NCI-H526 treated with DMSO at 0.1 percent for 48 hours (cell line): ENCODE measurements at places on chromosomes 6 and 20.
A peak's percentile ranks its signal among the peaks of the same experiment; 100 is the strongest.

DNA sequence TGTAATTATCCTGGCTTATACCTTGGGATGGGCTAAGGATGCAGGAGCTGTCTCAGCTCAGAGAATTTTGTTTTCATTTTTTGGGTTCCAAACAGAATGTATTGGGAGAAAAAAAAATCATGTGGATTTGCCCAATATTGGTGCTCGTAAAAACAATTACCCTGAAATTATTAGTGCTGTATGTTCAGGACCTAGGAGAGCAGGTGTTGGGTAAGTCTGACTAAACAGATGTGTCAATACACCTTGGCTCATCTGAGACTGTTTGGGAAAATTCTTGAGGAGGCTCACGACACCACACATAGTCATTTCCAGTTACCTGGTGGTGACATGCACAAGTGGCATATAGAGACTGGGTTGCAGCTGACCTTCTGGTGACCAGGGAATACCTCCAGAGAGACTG is 802.1 kb upstream of the FLRT3 start:
- no peak for DNase-seq

GRCh38 chr6:27472182-27472616 is 706 bp downstream of the ZNF184 start:
- DNase-seq: peak; percentile 63

GRCh38 chr6:19632230-19632629 is 204.9 kb upstream of the ID4 start:
- no peak for DNase-seq

GRCh38 chr6:42562788-42563405 is 932 bp upstream of the UBR2 start:
- no peak for DNase-seq

GRCh38 chr20:49891476-49892110 is 23.7 kb downstream of the SPATA2 start:
- DNase-seq: no peak

DNA sequence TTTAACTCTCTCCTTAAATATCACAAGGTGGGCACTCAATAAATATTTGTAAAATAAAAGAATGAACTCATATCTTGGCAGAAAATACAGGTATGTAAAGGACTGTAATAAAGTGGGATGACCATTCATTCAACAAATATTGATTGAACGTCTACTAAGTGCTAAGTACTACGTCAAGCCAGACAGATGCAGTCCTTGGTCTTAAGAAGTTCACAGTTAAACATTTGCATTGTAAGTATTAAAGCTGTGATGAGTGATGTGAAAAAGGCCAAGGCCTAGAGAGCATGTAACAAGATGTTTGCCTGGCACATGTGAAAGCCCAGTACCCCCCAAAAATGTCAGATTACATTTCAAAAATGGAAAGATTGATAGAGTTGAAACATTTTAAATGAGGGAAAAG is 130.1 kb upstream of the TMEM170B start:
- DNase-seq: no peak

DNA sequence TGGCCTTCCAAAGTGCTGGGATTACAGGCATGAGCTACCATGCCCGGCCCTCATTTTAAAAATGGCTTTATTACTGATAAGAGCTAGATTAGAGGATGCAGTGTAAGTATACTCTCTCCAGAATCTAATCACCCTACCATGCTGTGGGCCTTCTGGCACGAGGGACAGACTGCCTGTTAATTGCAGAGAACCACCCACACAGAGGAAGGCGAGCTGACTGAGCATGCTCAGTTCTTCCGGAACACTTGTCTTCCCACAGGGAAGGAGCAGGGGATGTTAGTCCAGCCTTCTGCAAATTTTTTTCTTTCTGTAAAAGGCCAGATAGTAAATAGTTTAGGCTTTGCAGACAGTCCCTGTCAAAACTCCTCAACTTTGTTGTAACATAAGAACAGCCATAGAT is 48.9 kb downstream of the ALDH5A1 start:
- DNase-seq: no peak

DNA sequence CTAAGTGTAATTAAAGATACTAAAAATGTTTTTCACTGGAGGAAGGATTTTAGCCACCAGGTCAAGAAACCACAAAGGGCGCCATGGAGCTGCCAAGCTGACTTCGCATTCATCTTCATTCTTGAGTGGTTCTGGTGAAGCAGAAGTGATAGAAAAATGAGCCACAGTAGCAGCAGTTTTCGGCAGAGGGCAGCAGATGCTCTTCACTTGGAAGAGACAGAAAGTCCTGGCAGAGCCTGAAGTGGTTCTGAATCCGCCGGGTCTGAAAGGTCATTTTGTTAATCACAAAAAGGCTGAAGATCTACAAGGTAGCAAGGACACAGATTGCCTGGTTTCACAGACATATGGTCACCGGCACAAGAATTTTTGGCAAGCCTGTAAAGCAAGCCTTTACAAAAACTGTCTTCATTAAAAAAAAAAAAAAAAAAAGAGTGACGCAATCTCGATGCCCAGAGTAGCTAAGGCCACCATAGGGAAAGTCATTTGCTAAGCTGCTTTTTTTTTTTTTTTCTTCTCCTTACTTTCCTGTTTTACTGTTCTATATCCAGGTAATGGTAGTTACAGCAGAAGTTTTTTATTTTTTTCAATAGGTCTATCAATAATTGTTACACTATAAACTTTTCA is 345.1 kb upstream of the AGPAT4 start:
- peak; percentile 46 for DNase-seq

DNA sequence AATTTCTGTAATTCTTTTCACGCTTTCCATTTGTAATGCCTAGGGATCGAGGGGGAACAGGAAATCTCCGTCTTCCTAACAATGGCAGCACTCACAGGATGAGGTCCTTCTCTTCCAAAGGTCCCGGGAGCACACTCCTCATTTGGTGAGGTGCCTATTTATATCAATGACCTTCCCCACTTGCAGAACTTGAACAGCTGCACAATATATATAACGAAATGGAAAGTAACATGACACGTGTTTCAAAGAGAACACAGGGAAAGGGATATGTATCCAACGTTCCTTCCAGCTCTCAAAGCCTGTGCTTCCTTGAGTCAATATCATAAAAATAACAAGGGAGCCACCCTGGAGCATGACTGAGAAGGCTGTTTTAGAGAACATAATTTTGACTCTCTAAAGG is 78.6 kb upstream of the RBM24 start:
- no peak for DNase-seq

GRCh38 chr20:37200926-37201826 is 21.8 kb upstream of the MROH8 start:
- DNase-seq: no peak

- DNase-seq: no peak
Observed at GRCh38 chr6:30749554-30750378, 5.4 kb upstream of the IER3 start.

DNA sequence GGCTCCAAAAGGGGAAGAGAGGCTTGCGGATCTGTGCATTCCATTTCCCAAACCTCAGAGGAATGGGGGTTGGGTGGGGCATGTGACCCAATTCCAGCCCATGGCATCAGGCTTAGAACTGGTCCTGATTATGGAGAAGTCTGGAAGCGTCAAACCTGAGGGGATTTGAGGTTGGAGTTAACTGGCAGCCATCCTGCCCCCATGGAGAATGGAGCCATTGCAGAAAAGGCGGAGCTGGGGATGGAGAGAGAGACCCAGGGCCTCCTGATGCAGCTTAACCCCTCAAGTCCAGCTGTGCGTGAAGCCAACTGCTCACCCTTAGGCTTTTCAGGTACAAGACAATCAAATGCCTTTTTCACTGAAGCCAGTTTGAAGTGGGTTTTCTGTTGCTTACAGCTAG is 9.9 kb upstream of the SDCBP2 start:
- no peak for DNase-seq

DNA sequence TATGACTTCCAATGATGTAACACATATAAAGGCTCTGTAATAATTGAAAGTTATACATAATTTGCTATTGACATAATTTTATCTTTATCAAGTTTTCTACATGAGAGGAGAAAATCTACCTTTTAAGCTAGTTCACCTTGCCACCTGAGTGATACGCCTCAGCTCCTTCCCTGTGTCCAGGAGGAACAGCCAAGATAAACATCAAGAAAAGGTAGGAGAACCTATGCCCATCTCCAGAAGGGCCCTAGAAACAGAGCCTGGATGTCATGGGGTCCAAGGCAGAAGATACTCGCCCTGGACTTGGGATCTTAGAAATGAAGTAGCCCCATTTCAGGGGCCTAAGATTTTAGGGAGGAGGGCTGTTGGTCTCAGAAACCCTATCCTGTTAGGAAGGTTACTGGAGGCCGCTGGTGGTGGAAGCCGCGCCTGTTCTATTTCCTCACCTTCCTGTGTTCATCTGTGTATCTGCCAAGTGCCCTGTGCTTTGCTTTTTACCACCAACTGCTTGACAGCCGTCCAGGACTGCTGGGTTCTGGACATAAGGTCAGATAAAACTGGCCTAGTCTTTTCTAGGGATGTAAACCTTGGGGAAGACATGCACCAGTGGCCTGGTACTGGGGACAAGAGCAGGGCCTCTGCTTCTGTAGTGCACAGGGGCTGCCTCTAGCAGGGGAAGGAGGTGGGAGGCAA is 178.5 kb downstream of the ARID1B start:
- DNase-seq: no peak

DNA sequence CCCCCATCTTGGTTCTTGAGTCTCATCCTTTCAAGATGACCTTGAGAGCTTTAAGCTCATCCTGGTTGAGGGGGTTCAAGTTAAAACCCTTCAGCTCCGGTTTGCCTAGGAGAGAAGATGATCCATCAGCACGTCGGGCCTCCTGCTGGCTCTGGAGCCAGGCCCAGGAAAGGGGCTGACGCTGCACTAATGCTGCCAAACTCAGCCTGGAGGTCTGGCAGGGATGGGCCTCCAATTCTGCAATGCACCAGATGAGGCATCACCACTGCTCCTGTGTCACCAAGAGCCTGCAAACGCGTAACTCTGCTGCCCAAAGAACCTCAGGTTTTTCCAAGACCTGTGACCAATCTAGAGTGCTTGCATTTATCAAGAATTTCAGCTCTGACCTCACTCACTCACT is 6.1 kb downstream of the PDRG1 start:
- DNase-seq: no peak

GRCh38 chr6:97059473-97059872 is 134.9 kb downstream of the KLHL32 start:
- peak; percentile 45 for DNase-seq

GRCh38 chr6:168197636-168198301 is 118.8 kb upstream of the FRMD1 start:
- DNase-seq: no peak

GRCh38 chr6:15131234-15131633 is 114.6 kb upstream of the JARID2 start:
- DNase-seq: no peak

GRCh38 chr6:124530926-124531325 is 431.3 kb upstream of the RNF217 start:
- DNase-seq: no peak

DNA sequence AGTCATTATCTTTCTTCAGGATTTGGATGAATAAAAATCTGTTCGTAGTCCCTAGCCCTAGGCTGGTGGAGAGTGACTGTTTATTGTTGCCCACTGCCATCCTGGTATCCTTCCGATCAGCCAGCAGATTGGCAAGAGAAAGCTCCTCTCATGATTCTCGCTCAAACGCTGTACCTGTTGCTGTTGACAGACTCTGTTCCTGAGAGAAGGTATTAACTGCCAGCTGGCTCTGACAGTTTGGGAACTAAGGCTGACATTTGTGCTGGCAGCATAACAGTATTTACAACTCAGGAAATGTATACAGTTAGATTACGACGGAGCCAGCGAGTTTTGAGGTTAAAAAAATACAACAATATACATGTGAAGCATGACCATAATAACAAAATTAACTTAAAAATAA is 674.5 kb downstream of the PRKN start:
- DNase-seq: no peak

DNA sequence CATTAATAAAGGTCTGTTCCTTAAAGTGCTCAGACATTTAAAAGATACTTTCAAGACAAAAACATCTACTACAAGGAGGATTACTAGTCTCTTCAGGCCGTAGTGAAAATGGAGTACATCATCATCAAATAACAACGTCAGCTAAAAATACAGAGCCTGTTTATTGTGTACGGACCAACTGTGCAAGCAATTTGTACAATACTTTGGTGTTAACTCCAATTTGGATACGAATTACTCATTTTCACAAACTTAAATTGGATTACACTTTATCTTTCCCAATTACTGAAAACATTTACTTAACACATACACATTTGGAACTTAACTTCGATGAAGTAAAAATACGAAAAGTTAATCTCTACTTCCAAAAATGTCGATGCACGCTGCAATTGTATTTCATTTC is 802 bp downstream of the CYP39A1 start:
- DNase-seq: peak; percentile 38

- no peak for DNase-seq
Observed at GRCh38 chr6:121482004-121482693, 46.7 kb downstream of the GJA1 start.

GRCh38 chr6:56101141-56101553 is 146.2 kb downstream of the COL21A1 start:
- no peak for DNase-seq

- no peak for DNase-seq
Observed at GRCh38 chr20:6829510-6830116, 62.1 kb downstream of the BMP2 start.

GRCh38 chr6:128036808-128037570 is 136.1 kb upstream of the THEMIS start:
- no peak for DNase-seq

DNA sequence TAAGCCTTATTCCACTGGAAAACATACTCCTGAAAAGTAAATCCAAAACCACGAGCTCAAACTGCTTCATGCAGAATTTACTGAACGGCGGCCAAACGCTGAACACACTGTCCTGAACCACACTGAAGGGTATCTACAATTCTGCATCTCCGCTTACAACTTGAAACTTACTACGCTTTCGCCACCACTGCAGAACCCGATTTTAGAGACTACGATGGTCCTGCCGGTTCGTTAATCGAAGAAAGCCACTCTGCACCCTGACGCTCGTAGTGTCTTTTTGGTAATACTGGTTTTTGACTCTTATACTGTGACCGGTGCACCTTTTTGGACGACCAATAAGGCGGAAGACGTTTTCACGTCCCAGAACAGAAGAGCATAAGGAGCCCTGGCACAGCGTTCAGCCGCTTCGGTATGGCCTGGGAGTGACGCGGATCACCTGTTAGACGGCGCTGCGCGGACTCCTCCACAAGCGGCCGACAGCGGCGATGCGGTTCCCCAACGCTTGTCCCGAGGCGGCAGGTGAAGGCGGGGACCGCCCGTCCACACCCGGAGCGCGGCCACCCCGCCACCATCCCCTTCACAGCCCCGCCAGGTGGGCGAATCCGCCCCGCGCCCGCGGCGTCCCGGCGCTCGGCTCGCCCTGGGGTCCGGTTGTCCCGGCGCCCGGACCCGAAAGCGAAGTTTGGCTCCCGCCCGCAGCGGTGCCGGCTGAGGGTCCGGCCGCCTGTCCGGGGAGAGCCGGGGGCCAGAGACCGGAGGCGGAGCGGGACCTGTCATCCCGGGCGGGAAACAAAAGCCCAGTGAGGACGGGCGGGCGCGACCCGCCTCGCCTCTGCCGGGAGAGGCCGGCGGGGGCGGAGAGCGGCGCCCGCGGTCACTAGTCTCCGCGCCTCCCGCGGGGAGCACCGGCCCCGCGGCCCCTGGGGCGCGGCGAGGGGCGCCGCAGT is 784 bp downstream of the FKBP5 start:
- DNase-seq: peak; percentile 84
